GOT3 (cell line): ENCODE measurements at places on chromosomes 7 and 10.

- DNase-seq, result no peak
Observed at GRCh38 chr7:2814946-2815874, 28.9 kb downstream of the GNA12 start.

GRCh38 chr10:89216056-89216455, 8.9 kb upstream of the CH25H start:
- no peak for DNase-seq

GRCh38 chr7:125526958-125527357, 597.3 kb upstream of the POT1 start:
- no peak for DNase-seq

DNA sequence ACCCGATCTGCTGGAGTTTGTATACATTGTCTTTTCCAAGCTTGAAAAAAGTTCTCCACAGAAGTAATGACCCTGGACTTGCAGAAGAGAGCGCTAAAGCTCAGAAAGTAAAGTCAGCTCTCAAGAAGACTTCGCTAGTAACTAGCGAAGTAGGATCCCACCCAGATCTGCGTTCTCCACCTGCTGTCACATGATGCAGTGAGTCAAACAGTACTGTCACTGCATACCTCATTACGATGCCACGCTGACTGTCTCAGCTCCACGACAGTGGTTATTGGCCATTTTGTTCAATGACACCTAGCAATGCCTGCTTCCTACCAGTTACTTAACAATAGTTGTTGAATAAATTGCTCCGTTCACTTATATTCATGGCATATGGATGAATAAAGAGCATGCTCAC, 29.7 kb upstream of the SEC61G start:
- DNase-seq, result no peak

- DNase-seq, result no peak
Observed at GRCh38 chr10:621981-622740, 67.3 kb downstream of the DIP2C start.

GRCh38 chr10:60992636-60993035, 48.7 kb upstream of the RHOBTB1 start:
- DNase-seq, result no peak

DNA sequence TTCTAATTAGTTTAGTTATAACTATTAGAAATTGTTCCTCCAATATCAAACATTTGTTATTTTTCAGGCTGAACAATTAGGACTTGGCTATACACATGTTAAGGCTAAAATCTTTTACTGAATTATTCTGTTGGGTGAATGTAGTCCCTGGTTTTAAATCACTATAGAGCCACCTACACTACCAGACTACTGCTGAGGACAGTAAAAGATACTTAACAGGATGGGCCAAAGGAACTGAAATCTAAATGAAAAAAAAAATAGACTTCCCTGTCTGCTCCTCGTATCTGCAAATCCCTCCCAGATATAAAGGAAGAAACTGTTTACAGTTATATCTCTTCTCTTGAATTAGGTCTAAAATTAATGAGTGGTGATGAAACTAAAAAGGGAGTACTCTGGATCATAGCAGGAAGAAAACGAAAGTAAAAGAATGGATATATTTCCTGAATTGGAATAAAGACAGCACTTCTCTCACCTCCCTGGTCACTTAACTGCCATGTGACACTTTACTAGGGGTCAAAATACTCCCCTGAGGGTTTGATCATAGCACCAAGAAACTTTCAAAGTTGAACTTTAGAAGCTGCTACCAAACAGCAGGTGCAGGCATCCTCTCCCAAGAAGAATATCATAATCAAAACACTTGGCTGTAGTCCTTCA, 12.7 kb downstream of the FBXW4 start:
- DNase-seq, result no peak

DNA sequence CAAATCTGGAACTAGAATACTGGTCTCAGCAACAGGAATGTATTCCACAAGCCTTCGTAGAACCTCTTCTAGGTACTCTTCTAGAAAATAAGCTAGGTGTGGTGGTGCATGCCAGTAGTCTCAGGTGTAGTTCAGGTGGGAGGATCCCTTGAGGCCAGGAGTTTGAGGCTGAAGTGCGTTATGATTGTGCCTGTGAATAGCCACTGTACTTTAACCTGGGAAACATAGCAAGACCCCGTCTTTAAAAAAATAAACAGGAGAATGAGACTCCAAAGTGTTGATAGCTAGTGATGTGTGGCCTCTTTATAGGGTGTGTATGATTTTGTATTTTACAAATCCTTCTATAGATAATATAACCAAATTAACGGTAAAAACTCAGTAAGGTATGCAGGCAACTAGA, 1.5 kb upstream of the ZNF775 start:
- DNase-seq, result no peak

- no peak for DNase-seq
Observed at GRCh38 chr7:141071260-141071854, 2.5 kb upstream of the TMEM178B start.

DNA sequence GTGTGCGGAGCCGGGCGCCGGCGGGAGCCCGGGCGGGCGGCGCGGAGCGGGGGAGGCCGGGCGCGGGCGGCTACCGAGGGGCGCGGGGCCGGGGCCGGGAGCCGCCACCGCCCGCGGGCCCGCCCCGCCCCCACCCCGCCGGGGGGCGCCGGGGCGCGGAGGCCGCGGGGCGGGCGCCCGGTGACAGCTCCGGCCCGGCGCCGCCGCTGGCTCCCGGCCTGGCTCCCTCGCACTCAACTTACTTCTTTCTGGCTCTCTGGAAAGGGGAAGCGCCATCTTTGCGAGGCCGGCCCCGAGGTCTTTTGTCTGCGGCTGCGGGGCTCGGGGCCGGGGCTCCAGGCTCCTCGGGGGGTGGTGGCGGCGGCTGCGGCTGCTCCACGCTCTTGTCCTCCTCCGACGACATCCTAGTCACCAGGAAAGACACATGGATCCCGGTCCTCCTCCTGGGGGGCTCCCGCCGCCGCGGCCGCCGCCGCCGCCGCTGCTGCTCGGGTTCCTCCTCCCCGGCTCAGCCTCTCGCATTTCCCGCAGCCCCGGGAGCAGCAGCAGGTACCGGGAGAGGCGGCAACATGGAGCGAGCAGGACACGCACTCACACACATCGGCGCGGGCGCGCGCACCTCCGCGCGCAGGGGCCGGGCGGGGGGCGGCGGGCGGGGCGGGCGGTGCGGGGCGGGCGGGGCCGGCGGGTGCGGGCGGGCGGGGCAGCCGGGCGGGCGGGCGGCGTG, at the start of gene KMT2C:
TSS of gene KMT2C (minus strand) at position 620 of the 727 bp plus-strand sequence. CDS start at position 403, 217 bp downstream.
- DNase-seq, result no peak

- no peak for DNase-seq
Observed at GRCh38 chr10:30583778-30584415, 45.7 kb downstream of the LYZL2 start.

DNA sequence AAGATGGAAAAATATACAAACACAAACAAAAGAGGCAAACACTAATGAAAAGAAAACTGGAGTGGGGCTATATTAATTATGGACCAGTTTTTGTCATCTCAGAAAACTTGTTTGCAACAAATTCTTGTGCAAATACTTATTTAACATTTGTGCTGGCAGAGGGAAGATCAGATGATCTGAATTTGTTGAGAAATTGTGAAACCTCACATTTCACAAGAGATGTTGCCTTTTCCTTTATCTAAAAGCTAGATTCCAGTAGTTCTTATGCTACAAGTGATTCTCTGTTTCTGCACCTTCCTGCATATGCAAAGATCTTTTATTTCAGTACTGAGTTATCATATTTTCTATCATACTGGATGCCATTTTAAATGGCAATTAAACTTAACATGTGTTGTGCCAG, 320.7 kb downstream of the SUGCT start:
- no peak for DNase-seq

DNA sequence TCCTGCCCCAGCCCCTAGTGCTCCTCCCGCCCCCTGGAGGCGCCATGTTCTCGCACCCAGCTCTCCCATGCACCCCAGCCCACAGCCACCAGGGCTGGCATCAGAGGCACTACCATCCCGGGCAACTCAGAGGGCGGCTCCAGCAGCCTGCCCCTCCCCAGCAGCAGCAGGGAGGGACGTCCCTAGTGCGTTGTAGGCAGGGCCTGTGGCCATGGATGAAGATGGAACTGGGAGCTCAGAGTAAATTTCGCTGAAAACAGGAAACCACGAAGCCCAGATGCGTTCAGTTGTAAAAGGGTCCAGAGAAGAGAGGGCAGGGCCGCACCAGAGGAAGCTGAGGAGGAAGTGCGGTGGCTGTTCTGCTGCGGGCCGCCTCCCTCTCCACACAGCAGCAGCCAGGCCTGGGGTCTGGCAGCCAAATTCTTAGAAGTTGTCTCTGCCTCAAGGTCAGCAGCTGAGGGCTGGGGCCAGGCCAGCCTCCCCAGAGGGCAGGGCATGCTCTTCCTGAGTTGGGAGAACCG, 24.6 kb downstream of the VSIR start:
- no peak for DNase-seq

DNA sequence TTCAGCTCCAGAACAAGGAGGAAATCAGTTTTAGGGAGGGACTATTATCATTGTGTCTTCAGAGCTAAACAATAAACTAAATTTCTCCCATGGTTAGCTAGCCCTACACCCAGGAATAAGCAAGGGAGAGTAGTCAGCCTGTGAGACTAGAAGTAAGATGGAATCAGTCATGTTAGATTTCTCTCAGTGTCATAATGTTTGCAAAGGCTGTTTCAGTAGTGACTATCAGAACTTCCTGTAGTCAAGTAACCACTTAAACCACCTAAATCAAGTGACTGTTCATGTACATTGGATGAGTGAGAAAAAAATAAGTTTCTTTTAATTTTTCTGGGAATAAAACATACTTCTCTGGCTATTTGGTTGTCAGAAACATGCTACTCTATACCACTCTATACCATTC, 121.6 kb downstream of the KCND2 start:
- DNase-seq, result no peak

DNA sequence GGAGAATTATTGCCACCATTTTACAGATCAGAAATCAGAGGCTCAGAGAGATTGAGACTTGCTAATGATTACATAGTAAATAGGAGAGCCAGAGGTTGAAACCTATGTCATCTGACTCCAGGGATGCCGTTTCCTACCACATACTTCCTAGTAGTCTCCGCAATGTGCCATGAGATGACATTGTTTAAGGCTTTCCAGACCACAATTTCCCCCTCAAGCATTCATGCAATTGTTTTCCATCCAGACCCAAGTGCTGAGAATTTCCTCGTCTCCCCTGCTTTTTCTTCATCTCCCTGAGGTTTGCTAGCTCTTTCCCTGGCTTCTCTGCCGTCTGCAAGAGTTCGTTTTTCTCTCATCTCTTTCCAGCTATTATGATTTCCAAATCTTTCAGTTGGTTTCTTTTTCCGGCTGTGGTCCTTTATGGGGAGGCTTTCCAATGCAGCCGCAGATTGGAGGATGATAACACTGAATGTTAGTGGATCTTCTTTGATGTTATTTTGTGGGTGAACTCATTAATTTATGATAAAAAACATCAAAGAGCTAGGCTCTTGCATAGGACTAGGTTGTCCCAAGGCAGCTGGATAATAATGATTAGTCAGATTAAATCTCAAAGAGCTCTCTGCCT, 6.9 kb upstream of the GOLGA7B start:
- DNase-seq, result no peak

GRCh38 chr7:86644282-86645224, 844 bp downstream of the GRM3 start:
- DNase-seq, result no peak

GRCh38 chr7:106466867-106467266, 182.1 kb upstream of the NAMPT start:
- DNase-seq, result no peak

DNA sequence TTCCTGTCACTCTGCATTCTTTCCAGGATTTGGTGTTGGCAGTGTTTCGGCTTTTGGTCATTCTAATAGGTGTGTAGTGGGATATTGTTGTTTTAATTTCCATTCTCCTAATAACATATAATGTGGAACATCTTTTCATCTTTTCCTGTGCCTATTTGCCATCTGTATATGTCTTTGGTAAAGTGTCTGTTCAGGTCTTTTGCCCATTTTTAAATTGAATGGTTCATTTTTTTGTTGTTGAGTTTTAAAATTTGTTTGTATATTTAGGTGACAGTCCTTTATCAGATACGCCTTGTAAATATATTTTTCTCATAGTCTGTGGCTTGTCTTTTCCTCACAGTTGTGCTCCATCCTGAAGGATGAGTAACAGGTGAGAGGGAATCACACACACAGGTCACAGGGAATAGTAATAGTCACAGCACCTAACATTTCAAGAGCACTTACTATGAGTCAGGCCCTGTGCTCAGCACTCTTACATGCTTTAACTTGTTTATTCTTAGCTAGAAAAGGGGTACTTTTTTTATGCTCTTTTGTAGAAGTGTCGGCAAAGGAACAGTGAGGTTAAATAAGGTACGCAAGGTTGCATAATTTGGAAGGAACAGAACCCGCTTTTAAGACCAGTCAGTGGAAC, 117.1 kb upstream of the GATA3 start:
- no peak for DNase-seq

DNA sequence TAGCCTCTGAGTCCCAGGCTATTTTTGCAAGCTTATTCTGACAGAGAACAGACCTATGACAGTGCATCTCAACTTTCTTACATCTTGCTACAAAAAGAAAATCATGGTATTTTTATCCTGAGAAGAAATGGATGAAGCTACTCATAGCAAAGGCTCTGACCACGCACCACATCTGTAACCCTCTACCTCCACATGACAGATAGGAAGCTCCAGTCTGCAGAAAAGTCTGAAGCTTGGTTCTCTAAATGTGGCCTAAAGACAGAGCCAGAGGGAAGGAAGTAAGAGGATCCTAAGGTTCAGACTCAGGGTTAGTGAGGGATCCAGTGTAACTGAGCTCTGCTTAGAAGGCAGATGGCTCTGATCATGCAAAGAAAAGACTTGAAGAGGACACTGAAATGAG, 58.4 kb upstream of the ABCB5 start:
- no peak for DNase-seq

- no peak for DNase-seq
Observed at GRCh38 chr10:129658376-129659072, 191.5 kb downstream of the MGMT start.
